Naive thymus-derived CD8-positive, alpha-beta T cell (primary cell): ENCODE measurements at places on chromosomes 2 and 18.

GRCh38 chr2:106339132-106339531, 129.1 kb downstream of the RGPD3 start:
- no peak for DNase-seq

DNA sequence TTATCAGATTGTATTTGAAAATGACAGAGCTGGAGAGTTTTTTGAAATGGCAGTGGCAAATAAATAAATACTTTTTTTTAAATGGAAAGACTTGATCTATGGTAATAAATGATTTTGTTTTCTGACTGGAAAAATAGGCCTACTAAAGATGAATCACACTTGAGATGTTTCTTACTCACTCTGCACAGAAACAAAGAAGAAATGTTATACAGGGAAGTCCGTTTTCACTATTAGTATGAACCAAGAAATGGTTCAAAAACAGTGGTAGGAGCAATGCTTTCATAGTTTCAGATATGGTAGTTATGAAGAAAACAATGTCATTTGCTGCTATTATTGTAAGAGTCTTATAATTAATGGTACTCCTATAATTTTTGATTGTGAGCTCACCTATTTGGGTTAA, 30.9 kb downstream of the CD28 start:
- no peak for DNase-seq

GRCh38 chr18:5294113-5294456, 1.4 kb downstream of the ZBTB14 start:
- no peak for DNase-seq

- no peak for DNase-seq
Observed at GRCh38 chr2:239391286-239392071, 9.3 kb downstream of the HDAC4 start.

GRCh38 chr2:143623231-143623908, 494.2 kb downstream of the ARHGAP15 start:
- DNase-seq: no peak
